ENCODE measurements at places on chromosomes 1 and 21.

DNA sequence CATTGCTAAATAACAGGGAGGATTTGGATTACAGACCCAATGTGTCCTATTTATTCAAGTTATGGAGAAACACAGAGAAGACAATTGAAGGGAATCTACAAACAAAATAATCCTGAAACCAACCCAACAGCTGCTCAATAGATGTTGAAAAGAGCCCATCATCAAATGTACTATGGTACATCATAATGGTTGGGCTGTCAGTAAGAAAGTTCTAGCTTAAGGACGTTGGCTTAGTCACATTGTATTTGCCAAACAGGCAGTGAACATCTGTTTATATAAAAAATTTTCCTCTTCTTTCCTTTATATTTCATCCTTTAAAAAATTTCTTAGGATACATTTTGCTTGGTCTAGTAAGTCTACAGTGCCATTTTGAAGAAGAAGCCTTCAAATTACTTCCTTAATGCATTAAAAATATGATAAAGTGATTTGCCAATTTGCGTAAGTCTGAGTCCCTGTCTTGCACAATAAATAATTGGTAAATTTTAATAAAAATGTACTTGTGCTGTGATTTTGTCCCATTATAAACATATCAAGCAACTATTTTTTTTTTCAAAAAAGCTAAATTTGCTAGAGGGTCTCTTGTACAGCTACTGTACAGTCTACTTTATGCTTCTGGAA, 14.4 kb downstream of the MAP3K7CL start:
- peak; percentile 50 for DNase-seq

- DNase-seq = peak; percentile 52
These were observed 39.1 kb upstream of the WASF2 start for GRCh38 chr1:27528818-27529703.

GRCh38 chr1:4083231-4084047, 183.4 kb upstream of the C1orf174 start:
- no peak for DNase-seq

GRCh38 chr1:3312310-3312897, 142.1 kb upstream of the ARHGEF16 start:
- no peak for DNase-seq

GRCh38 chr1:168499688-168500049, 44.1 kb downstream of the XCL2 start:
- DNase-seq = peak; percentile 13

- peak; percentile 39 for DNase-seq
These were observed 229.7 kb upstream of the IRF2BP2 start for GRCh38 chr1:234839663-234840062.

DNA sequence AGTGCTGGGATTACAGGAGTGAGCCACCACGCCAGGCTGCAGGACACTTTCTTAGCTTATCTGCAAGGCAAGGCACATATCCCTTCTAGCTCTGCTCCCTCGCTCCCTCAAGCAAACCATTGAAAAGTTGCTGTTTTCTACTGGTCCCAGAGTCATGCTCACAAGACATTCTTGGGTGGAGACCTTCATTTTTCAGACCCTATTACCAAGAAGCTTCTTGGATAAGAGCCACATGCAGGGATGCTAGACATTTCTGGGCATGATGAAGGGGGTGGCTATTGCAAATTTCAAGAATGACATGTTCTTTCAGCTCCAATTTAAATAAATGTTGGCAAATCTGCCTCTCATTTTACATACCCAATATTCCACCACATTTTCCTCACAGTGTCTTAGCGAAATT, 33.9 kb downstream of the CAPN9 start:
- DNase-seq = no peak

GRCh38 chr1:179776831-179777230, 33.7 kb downstream of the FAM163A start:
- no peak for DNase-seq

- DNase-seq = no peak
These were observed 489 bp downstream of the CELSR2 start for GRCh38 chr1:109249654-109250401.

GRCh38 chr1:37156646-37157045, 122.3 kb upstream of the GRIK3 start:
- no peak for DNase-seq

GRCh38 chr1:66003690-66004089, 211.0 kb downstream of the PDE4B start:
- no peak for DNase-seq

DNA sequence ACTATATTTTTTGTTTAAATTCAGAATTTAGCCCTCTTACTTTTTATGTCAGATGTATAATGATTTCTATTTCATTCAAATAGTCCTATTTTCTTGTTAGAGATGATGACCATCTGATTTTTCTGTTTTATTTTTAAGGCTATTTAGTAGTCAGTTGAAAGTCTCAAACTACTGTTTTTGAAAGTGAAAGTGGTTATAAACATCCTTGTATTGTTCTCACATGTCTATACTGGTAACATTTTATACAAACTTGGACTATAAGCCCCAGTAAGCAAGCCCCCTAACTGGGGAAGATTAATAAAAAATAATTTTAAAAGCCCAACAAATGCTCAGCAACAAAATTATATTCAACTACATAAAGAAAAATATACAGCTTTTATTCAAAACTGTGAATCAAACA, 271.3 kb upstream of the RGS18 start:
- DNase-seq = no peak

DNA sequence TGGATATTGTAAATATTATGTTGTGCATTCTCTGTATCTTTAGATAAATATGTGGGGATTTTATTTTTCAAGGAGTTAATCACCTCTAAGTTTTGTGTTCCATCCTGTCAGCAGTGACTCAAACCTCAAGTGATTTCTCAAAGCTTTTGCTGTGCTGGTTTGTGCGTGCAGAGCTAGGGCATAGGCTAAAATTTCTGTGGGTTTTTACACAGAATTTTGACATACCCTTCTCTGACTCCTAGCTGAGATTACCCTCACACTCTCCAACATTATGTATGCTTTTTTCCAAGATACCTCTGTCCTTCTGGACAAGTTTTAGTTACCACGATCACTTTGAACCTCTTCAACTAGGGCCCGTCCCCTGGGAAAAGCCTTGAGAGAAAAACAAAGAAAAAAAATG, 384.9 kb downstream of the NCAM2 start:
- peak; percentile 27 for DNase-seq

DNA sequence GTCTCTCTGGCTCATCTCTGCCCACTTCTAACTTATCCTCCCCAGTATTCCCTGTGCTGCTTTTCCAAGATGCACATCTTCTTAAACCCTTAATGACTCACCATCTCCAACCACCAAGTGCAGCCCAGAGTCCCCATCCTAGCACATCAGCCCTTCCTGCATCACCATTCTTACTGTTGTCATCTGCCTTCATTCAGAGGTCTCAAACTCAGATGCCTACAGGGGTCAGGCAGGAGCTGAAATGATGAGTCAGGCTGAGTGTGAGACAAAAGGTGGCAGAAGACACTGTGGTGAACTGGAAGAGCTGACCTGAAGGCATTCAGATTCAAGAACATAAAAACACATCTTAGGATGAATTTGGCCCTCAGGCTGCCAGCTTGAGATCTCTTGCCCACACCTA, 34.6 kb downstream of the OLFML2B start:
- peak; percentile 70 for DNase-seq

DNA sequence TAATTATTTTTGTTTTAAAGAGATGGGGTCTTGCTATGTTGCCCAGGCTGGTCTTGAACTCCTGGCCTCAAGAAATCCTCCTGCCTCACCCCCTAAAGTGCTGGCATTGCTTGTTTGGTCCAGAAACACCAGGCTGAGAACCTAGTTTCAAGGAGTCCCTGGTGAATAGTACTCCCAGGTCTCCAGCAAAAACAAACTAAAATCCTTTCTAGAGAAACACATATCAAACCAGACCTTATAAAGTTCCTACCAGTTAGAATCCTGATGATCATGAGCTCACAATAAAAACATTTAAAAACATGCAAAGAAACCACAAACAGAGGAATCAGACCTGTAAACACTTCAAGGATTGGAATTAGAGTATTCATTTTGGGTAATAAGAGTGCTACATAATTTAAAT, 34.4 kb upstream of the PADI1 start:
- peak; percentile 93 for DNase-seq

DNA sequence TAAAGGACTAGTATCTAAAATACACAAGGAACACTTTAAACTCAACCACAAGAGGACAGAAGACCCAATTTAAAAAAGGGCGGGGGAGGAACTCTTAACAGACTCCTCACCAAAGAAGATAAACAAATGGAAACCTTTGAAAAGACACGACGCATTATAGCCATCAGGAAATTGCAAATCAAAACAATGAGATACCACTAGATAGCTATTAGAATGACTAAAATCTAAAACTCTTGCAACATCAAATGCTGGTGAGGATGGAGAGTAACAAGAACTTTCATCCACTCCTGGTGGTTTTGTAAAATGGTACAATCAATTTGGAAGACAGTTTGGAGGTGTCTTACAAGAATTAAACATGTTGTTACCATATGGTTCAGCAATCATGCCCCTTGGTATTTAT, 708.2 kb downstream of the BRINP3 start:
- DNase-seq = no peak

DNA sequence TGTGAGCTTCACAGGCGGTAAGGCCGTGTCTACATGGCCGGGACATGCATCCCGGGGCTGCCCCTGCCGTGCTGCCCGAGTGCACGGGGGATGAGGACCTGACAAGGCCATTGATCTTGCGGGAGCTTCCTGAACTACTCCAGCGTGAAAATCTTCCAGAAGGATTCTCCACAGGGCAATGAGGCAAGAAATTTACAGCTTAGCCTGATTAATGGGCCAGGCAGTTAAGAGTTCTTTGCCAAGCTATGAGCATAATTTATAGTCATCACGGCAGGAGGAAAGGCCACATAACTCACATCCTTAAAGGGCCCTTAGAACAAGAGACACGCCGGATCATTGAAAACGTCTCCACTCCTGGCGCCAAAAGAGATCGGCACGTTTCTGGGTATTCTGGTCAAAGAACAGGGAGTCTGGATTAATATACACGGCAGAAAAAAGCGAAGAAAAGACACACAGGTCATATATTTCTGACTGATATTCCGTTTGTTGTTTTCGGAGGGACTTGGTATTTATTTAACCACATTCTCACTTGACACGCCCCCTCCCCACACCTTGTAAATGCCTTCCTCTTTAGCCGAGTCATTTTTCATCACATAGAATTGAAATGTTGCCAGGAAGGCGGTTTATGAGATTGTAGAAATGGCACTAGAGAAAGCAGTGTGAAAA, 180.5 kb downstream of the DYRK1A start:
- DNase-seq = peak; percentile 12

DNA sequence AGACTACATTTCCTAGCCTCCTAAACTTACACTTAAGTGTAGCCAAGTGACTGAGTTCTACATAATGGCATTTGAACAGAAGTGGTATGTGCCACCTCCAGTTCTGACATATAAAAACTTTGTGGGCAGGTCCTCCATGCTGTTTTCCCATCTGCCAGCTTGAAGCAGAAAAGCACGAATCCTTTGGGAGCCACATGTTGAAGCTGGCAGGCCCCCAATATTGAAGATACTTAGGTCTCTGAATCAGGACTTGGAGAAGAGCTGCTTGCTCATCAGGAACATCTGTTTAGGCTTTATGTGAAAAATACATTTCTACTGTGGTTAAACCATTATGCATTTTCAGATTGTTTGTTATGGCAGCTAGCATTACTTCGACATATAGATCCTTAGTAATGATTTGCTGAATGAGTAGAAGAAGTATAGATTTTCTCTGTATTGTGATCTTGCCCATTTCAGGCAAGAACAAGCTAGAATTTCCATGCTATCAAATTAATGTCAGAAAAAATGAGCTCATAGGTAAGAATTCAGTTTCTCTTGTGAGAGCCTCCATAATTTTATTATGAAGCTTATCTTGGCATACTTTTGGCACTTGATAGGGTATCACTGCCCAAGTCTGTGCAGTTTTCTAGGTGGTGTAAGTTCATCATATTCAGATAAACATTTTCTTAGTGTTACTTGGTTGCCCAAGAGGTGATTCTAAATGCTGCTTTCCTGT, 68.4 kb downstream of the GDAP2 start:
- DNase-seq = peak; percentile 72

DNA sequence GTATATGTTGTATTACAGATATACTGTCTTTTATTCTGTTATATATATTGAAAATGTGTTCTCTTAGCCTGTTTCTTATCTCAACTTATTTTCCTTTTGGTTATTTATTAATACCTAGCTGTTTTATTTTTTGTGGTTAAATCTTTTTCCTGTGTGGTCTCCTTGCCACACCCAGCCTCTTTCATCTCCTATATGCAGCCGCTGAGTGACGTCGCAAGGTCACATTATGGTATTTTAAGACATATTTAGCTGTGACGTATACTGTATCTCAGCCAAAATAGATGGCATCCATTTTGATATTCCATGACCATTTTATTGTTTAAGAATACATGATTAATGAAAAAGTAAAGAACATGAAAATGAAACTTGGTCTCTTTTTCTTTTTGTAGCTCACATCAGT, 29.1 kb downstream of the CENPF start:
- no peak for DNase-seq

- DNase-seq = no peak
These were observed 63.4 kb upstream of the RAB3GAP2 start for GRCh38 chr1:220335668-220336067.
